NCI-H69 (cell line): ENCODE measurements at places on chromosomes 3 and 15.
A peak's percentile ranks its signal among the peaks of the same experiment; 100 is the strongest.

GRCh38 chr3:58176827-58177489 lies 33.8 kb downstream of the DNASE1L3 start:
- DNase-seq, result no peak

- DNase-seq, result no peak
Observed at GRCh38 chr3:146801492-146801891, 196.3 kb upstream of the PLSCR5 start.

DNA sequence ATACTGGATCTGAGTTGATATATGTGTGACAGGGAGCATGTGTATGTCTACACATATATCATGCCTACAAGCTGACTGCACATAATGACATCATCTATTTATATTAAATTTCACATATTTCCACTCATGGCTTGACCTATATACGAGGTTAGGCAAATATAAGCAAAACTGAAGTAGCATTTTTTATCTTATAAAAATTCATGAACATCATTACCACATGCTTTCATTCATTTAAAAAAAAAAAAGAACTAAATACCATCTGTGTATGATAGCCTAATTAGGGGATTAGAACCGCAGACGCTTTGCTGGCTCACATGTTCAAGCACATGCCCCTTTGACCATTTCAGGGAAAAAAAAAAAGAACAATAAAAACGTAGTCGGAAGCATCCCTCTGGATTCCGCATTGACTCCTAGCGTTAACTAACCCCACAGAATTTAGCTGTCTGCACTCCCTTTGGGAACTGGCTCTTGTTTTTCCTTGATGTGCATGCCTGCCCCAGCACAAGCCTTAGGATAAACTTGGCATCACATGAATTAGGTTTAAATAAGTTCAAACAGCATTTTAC lies 888.4 kb downstream of the ROBO1 start:
- DNase-seq, result peak; percentile 87

DNA sequence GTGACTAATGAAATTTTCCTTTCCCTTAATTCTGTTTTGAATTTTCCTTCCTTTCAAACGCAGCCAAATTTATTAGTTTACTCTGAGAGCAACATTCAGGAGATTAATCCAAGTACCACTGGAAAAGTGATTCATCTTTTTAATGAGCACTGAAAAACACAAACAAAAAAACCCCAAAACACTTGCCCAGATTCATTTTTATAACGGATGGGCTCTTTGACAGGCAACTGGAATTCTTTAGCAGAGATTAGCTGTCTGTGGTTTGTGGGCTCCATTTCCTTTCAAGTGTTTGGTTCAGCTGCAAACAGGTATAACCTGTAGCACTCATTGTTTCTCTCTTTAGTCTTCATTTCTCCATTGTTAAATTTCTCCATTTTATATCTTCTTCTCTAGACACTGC lies 3.1 kb upstream of the POLR2M start:
- no peak for DNase-seq

- DNase-seq, result peak; percentile 0
Observed at GRCh38 chr15:42395838-42396237, 36.5 kb downstream of the CAPN3 start.

GRCh38 chr15:26453914-26454313 lies 319.0 kb downstream of the GABRB3 start:
- DNase-seq, result no peak
